ENCODE measurements at places on chromosomes 12 and 14.

GRCh38 chr14:58078068-58078467 is 73.9 kb downstream of the ARMH4 start:
- no peak for DNase-seq

GRCh38 chr12:108576660-108577234 is 14.4 kb downstream of the ISCU start:
- no peak for DNase-seq

GRCh38 chr14:75249958-75250336 is 28.7 kb upstream of the FOS start:
- DNase-seq, result no peak

DNA sequence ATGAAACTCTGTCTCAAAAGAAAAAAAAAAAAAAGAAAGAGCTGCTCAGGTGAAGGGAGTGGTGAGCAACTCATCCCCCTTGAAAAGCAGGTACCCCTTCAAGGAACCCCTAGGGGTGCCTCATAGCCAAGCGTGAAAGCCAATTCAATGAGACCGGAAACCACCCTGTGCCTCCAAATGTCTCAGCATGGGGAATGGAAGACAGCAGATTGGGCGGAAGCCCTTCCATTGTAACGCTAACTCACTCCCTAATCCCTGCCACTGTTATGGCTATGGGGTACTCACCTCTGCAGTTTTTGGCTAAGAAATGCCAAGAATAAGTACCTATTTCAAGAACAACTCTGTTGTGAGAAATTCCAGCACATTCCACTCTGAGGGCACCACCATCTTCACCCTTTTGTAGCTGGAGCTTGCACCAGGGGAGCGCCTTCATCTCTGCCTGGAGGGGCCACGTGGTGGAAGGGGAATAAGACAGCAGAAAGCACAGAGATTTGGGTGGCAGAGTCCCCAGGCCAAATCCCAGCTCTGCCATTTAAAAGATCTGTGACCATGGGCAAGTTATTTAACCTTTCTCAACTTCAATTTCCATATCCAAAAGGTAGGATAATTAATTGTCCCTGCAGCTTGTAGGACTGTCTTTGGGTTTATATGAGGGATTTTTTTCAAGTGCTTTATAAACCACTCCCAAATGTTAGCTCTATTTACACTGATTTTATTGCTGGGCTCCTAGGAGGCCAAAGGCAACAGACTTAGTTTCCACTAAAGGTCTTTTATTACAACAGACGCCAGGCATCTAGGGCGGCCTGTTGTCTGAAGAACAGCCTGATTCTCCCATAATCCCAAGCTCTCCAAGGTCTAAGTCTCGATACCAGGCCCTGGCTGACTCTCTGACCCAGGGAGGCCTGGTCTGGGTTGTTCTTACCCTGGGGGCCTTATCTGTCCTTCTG is 63.9 kb downstream of the ITPK1 start:
- DNase-seq, result no peak

DNA sequence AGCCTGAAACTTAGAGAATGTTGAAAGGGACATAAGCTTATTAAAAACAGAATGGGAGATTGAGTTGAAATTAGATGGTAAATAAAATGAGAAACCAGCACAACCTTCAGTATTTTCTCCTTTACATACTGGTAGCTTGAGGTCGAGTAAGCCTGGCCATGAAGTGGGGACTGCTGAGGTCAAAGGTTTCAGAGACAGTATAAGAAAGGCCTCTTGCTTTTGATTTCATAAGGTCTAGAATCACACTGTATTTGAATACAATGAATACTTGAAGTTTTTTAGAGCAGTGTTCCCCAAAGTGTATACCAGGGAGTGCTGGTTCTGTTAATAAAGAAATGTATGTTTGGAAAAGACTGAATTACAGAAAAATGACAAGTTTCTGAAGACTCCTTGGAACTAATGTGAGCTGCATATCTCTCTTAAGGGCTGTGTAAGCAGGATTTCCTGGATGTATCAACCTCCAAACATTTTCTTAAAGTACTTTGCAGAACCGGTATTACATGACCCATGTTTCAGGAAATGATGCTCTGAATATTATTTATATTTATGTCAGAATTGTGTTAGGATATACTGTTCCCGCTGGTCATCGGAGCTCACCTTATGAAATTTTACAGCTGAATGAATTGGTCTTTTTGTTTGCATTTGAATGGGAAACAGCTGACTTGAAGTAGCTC is 85.0 kb downstream of the AKAP6 start:
- no peak for DNase-seq

DNA sequence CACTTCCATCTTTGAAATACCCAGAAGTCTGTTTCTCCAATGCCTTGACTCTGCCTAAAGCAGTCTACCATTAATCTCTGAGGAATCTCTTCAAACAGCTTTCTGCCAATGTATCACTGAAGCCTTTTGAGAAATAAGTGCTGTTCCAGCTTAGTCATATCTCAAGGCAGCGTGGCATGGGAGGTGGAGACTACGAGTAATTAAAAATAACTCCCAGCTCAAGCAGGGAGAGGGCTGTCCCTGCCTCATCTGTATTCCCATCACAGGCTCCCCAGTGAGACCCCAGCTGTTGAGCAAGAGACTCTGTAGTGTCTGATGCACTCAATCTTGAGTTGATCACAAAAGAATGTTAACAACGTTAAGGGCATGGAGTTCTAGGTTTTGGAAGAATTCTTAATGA is 700.6 kb downstream of the DIO2 start:
- DNase-seq, result no peak

DNA sequence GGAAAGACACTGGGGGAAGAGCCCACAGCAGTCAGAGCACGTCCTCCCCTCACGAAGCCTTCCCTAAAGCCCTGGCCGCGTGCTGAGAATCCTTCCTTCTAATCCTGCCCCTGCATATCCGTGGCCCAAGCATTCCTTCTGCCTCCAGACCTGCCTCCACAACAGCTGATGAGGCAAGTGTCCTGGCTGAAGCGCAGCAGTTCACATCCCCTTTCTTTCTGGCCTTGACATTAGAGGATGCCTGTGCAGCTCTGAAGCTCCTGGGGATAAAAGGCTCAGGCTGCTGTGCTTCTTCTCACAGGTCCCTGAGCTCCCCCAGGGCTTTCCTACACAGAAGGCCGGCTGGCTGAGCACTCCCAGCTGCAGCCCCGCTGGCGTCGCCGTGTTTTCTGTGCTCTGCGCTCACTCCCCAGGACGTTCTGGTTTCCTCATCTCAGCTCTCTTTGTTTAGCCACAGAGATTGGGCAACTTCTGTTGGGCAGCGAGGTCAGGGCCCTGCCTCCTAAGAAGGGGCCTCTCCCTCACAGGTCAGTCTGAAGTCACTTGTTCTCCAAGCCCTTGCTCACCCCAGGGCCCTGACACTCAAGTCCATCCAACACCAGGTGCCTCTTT is 45.8 kb downstream of the NINJ2 start:
- no peak for DNase-seq

GRCh38 chr12:41277100-41277945 is 89.2 kb downstream of the PDZRN4 start:
- DNase-seq, result no peak

DNA sequence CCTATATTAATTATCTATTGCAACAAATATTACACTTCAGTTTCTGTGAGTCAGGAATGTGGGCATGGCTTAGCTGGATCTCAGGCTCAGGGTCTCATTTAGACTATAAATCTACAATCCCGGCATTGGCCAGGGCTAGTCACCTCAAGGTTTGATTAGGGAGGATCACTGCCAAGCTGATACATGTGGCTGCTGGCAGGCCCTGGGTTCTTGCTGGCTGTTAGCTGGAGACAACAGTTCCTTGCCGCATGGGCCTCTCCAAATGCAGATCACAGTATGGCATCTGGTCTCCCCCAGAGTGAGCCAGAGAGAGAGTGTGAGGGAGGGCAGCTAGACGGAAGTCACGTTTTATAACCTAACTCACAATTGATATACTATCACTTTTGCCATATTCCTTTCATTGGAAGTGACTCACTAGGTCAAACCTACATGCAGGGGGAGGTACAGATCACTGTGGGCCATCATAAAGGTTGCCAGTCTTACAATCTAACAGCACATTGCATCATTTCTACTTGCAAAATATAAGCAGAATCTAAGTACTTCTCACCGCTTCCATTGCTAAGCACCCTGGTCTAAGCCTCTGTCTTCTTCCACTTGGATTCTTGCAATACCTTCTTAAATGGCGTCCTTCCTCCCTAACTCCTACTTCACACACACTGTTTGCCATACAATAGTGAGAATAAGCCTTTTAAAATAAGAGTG is 174.0 kb upstream of the ARHGAP5 start:
- DNase-seq, result no peak

DNA sequence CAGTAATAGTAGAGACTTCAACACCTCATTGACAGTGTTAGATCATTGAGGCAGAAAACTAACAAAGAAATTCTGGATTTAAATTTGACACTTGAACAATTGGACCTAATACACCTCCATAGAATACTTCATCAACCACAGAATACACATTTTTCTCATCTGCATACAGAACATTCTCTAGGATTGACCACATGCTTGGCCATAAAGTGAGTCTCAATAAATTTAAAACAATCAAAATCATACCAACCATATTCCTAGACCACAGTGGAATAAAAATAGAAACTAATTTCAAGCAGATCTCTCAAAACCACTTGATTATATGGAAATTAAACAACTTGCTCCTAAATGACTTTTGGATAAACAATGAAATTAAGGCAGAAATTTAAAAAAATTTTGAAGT is 82.3 kb downstream of the SLC38A4 start:
- no peak for DNase-seq

- DNase-seq, result no peak
These were observed 260.1 kb upstream of the OR4E1 start for GRCh38 chr14:21933681-21934080.

DNA sequence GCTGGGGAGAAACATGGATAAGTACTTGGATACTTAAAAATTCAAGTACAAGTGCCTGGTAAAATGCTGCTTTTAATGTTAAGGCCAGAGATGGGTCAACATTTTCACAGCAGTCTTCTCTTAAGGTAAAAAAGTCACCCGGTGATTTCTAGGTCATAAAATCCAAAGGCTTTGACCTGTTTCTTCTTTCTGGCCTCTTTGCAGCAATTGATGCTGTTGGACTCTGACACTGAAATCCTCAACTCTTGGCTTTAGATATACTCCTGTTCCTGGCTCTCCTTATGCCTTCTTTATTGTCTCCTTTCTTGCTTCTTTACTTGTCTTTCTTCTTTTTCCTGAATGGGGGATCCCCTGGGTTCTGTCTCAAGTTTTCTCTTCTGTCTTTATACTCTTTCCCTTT is 189.2 kb downstream of the SSPN start:
- no peak for DNase-seq

GRCh38 chr14:35858521-35859209 is 32.5 kb downstream of the BRMS1L start:
- no peak for DNase-seq

DNA sequence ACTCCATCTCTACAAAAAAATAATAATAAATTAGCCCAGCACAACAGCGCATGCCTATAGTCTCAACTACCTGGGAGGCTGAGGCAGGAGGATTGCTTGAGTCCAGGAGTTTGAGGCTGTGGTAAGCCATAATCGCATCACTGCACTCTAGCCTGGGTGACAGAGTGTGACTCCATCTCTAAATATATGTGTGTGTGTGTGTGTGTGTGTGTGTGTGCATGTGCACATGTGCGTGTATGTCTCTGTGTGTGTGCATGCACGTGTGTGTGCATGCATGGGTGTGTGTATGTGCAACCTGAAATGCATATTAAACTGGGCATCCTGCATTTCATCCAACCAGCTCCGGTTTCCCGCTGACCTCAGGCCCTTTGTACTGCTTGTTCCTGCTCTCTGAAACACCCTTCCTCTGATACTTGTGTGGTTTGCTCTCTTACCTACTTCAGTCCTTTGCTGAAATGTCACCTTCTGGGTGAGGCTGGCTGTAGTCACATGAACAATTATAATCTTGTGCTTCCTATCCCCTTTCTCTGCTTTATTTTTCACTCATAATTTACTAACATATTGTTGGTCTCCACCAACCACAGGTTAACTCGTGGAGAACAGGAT is 46.9 kb downstream of the PHLDA1 start:
- DNase-seq, result no peak

DNA sequence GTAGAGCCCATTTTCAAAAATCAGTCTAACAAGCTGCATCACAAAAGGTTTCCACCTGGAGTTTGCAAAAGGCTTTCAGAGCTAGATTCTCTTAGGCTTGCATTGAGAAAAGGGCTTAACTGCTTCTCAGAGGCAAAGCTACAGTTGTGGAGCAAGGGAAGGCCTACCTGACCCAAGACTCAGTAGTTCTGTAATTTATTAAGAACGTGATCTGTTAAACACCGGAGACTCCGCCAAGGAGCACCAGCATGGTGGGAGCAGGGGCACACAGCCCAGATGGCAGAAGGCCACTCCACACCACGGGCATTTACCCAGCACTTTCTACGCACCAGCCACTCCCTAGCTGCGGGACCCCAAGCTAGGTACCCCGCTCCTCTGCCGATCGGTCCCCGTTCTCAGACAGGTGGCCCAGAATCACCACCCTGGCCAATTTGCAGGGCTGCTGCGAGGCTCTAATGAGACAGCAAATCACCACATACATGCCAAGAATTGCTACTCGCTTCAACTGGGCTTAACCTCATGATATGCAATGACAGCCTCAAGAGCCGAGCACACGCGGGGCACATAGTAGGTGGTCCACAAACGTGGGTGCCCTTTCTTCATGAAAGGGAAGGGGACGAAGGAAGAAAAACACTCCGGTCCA is 1.5 kb downstream of the ITPK1 start:
- DNase-seq, result no peak

GRCh38 chr14:55583942-55584468 is 4.0 kb downstream of the KTN1 start:
- DNase-seq, result no peak

DNA sequence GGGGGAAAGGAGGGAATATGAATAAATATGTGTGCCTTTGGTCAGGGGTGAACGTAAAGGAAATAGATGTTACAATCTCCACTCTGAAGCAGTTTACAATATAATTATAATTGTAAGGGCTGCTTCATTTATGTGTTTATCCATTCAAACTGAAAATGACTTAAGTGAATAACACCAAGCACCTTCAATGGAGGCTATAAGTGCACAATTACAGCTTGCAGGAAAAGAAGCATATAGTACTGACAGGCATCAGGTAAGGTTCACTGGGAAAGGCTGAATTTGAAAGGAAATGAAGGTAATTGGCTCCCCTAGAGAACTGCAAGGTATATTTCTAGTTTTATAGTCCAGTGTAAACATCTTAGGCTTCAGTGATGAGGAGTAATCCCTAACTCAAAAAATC is 192.7 kb downstream of the STXBP6 start:
- no peak for DNase-seq
